Pulmonary artery endothelial cell (primary cell): ENCODE measurements at places on chromosomes 3 and 15. TPM values are rescaled to one million over a fixed set of nuclear protein-coding genes. Genes with fewer than 3 reads are reported as not detected.

DNA sequence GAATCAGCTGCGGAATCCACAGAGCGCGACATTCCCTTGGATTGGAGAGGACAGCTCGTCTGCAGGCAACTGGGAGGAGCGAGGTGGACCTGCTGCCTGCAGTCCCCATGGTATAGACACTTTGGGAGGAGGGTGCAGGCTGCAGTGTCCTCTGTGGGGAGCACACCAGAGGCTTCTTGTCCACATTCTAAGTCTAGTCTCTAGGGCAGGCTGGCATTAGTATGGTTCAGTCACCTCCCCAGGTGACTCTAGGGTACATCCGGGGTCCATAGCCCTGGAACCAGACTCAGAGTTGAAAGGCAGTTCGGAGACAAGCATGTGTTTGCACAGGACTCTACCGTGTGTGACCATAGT is 118.2 kb downstream of the GABRG3 start:
- DNase-seq = no peak

- no peak for DNase-seq
These were observed 46.5 kb upstream of the MTMR10 start for GRCh38 chr15:31037731-31038477.

DNA sequence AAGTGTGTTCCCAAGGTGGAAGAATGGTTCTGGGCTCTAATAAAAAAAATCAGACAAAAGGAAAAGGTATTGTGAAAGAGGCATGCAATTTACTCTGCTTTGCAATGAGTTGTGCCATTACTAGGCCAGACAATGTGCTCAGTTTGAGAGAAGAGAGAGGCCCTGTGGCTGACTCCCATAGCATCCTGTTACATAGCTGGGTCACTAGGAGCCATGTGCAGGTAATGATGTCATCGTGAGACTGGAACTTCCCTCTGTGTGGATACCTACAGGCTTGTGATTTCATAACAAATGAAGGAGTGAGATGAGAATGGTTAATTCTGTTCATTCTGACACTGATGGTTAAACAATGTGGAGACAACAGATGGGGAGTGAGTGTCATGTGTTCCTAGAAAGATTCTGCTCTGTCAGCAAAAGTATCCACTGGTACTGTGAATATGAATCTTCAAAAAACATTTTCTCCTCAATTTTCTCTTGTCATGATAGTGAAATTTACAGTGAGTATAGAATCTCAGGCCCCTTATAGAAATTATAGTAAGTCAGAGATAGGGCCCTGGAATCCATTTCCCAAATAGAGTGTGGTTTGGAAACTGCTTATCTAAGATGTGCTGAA is 648.7 kb upstream of the DPPA4 start:
- DNase-seq = no peak

DNA sequence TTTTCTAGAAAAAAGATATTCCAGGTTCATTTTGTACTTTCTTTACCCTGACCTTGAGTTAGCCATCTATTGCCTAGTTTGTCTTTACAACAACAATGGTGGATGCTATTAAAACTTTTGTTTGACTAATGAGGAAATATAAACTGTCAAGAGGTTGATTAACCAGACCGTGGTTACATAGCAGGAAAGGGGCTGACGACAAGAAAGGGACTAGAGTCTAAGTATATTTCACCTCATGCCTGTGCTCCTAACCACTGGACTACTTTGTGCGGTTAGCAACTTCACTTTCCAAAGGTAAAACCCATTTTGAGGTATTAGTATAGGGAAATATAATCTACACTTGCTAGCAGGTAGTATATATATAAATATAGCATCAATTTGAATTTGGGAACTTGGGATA is 327.1 kb downstream of the SATB1 start:
- no peak for DNase-seq

GRCh38 chr3:128354788-128355542 is 111.7 kb downstream of the DNAJB8 start:
- DNase-seq = no peak

DNA sequence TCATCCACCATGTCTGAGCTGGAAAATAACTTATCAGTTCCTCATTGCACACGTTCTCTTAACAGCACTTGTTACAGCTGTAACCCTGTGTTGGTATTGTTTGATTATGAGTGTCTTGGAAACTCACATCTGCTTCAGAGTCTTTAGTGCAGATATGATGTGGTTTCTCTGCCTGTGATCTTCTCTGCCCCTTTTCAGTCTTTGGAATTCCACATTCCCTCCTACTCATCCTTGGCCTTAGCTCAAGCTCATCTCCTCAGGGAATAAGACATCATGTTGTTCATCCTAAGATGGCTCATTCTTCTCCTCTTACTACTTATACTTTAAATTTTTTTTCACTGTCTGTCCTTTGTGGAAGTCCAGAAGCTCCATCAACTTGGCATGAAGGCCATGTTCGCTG is 77.7 kb downstream of the SYNPR start:
- DNase-seq = no peak

GRCh38 chr3:5195605-5196004 is 8.1 kb downstream of the EDEM1 start:
- no peak for DNase-seq

- no peak for DNase-seq
These were observed 15.5 kb upstream of the SRP14 start for GRCh38 chr15:40054605-40054854.

DNA sequence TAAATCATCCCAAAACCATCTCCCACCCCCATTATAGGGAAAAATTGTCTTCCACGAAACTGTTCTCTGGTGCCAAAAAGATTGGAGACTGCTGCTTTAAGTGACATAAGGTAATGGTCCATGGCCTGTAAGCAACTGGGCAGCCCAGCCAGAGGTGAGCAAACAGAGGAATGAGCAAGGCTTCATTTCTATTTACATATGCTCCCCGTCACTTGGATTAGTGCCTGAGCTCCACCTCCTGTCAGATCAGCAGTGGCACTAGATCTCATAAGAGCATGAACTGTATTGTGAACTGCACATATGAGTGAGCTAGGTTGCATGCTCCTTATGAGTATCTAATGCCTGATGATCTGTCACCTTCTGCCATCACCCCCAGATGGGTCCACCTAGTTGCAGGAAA is 1159.8 kb upstream of the ALCAM start:
- DNase-seq = no peak

- DNase-seq = no peak
These were observed 19.9 kb downstream of the KLF13 start for GRCh38 chr15:31346367-31347066.

DNA sequence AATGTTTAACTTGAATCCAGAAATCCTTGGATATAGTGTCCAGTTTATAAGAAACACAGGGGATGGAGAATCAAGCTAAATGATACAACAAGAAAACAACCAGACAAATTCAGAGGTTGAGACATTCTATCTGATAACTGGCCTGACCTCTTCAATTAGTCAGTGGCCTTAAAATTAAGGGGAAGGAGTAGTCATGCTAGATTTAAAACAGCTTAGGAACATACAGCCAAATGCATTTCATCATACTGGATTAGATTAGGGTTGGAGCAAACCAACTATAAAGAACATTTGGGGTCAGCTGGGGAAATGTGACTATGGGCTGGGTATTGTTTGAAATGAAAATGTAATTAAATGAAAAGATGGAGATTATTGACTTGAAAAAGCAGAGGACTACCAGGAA is 53.3 kb downstream of the PPARG start:
- no peak for DNase-seq

UNC13C gene
- total RNA-seq = not detected in 2 replicates

CCR3 gene
- total RNA-seq = not detected in 2 replicates

SPINT1 gene
- total RNA-seq = 1.1 and 1.7 TPM in 2 replicates

VEPH1 gene
- total RNA-seq = 261 and 264 TPM in 2 replicates
